ENCODE measurements at places on chromosomes 1 and 21.

DNA sequence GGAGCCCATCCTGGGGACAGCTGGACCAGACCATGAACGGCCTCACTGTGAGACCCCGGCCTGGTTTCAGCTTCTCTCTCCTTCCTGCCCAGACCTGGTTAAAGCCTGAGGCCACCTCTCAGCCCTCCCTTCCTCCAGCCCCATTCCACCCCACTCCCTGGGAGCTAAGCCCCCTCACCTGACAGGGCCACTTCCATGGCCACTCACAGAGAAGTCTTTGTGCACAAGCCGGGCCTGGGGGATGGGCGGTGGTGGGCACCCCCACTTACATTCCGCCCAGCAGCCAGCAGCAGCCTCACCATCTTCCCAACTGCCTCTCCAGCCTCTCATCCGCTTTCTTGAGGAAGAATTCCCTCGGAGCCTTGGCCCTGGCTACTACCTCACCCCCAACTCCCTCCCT lies 40.4 kb downstream of the RHBG start:
- no peak overlapping the region for H3K27ac ChIP-seq
- no peaks in the 10 kb centered on the region for H3K36me3 ChIP-seq
- no peak overlapping the region for H3K4me3 ChIP-seq
- H3K27me3 ChIP-seq = peaks cover 2% of the 10 kb centered on the region
- no peaks in the 10 kb centered on the region for H3K4me1 ChIP-seq

GRCh38 chr1:8394456-8395321 lies 76.8 kb downstream of the SLC45A1 start:
- H3K36me3 ChIP-seq = peaks cover 39% of the 10 kb centered on the region
- no peak for DNase-seq
- H3K4me3 ChIP-seq = peak overlapping the region; percentile 17
- H3K27ac ChIP-seq = peak overlapping the region; percentile 71
- no peaks in the 10 kb centered on the region for H3K27me3 ChIP-seq
- H3K4me1 ChIP-seq = peaks cover 45% of the 10 kb centered on the region

DNA sequence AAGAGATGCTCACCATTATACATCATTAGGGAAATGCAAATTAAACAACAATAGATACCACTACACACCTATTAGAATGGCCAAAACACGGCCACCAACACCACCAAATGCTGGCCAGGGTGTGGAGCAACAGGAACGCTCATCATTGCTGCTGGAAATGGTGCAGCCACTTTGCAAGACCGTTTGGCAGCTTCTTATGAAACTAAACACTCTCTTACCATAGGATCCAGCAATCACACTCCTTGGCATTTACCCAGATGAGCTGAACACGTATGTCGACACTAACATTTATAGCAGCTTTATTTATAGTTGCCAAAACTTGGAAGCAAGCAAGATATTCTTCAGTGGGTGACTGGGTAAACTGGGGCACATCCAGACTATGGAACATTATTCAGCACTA lies 28.9 kb upstream of the ADARB1 start:
- no peak overlapping the region for H3K4me3 ChIP-seq
- H3K36me3 ChIP-seq = no peaks in the 10 kb centered on the region
- DNase-seq = no peak
- no peaks in the 10 kb centered on the region for H3K4me1 ChIP-seq
- H3K27me3 ChIP-seq = peaks cover 4% of the 10 kb centered on the region

- H3K27ac ChIP-seq = no peak overlapping the region
- H3K4me3 ChIP-seq = no peak overlapping the region
- H3K27me3 ChIP-seq = no peaks in the 10 kb centered on the region
- peaks cover 3% of the 10 kb centered on the region for H3K4me1 ChIP-seq
- DNase-seq = no peak
These were observed 356.4 kb upstream of the PLXNA2 start for GRCh38 chr1:208600456-208601190.

- DNase-seq = no peak
- H3K36me3 ChIP-seq = no peaks in the 10 kb centered on the region
- H3K4me3 ChIP-seq = peak overlapping the region; percentile 84
These were observed 203.0 kb downstream of the TOMM20 start for GRCh38 chr1:234925440-234926263.

Measured in CD4-positive, CD25-positive, alpha-beta regulatory T cell (primary cell).